Inflammatory macrophage treated with lipopolysaccharide for 4 hours (primary cell): ENCODE measurements at places on chromosomes 2 and 18.

DNA sequence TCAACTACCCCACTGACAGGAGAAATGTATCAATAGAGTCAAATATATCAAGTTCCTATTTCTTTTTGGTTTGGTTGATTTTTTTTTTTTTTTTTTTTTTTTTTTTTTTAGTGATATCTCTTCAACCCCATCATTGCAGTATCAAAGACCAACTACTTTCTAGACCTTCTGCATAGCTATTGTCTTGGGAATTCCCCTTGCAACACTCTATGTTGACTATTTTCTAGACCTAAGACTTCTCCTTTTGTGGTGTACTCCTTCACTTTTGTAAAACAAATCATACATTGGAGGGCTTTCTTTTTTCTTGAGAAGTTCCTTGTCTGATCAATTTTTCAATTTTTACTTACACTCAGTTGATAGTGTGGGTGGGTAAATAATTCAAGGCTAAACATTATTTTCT, 46.5 kb upstream of the NR4A2 start:
- DNase-seq = peak; percentile 73

DNA sequence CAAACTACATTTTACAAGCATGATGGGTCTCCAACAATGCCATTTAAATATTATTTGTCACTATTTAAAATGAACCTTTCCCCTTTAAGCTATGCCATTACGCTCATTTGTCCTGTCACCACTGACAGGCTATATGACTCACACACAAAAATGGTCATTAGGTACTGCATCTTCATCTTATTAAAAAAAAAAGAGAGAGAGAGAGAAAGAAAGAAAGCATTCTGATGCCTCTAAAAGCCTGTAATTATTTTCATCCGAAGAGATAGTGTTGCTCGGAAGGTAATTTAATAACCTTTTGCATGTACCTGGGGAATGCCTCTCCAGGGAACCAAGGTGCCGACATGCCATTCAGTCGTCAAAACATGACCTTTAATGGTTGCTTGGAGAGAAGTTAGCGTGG, 226.7 kb downstream of the ARHGAP15 start:
- DNase-seq = no peak

DNA sequence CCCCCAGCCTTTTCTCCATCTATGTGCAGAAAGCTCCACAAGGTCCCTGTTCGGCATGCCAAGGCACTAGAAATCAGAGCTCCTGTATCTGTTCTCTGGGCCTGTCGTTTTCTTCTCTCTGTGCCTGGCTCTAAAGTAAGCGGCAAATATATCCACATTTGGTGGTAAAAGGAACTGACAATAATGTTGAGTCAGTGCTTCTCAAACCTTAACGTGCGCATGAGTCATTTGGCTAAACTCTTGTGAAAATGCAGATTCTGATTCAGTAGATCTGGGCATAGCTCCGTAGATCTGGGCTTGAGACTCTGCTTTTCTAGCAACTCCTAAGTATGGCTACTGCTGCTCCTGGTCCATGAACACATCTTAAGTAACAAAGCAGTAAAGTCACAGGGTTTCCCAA, 16.5 kb upstream of the ACSL3 start:
- DNase-seq = peak; percentile 95

GRCh38 chr2:45746888-45747287, 95.4 kb downstream of the PRKCE start:
- DNase-seq = no peak

- peak; percentile 98 for DNase-seq
Measured at GRCh38 chr2:144414324-144414845, 105.5 kb downstream of the ZEB2 start.

- DNase-seq = no peak
Measured at GRCh38 chr2:86301009-86301408, 36.4 kb downstream of the REEP1 start.
